ENCODE measurements at places on chromosomes 5 and 9. TPM values are rescaled to one million over a fixed set of nuclear protein-coding genes. Genes with fewer than 3 reads are reported as not detected.

The PCDHA2 gene
- total RNA-seq: not detected

The OR1Q1 gene
- total RNA-seq: 0.42 TPM

The GFI1B gene
- total RNA-seq: 0.21 TPM

DNA sequence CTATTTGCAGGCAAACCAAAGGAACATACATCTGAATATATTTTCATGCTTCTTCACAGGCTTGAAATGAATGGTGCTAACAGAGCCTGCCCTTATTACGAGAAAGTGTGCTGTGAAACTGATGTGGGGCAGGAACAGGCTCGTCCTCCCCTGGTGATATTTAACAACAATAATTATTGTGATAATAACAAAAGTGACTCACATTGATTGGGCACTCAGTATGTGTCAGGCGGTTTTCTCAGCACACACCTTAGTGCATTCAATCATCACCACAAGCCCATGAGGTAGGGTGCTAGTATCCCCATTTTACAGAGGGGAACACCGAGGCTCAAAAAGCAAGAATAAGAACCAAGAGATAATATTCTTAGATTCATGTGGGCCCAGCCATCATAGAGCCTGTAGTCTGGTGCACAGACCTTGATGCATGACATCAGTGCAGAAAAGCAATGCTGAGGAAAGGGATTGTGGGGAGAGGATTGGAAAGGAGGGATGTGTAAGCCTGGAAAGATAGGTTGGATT, 18.1 kb upstream of the BOD1 start:
- no peak for DNase-seq

DNA sequence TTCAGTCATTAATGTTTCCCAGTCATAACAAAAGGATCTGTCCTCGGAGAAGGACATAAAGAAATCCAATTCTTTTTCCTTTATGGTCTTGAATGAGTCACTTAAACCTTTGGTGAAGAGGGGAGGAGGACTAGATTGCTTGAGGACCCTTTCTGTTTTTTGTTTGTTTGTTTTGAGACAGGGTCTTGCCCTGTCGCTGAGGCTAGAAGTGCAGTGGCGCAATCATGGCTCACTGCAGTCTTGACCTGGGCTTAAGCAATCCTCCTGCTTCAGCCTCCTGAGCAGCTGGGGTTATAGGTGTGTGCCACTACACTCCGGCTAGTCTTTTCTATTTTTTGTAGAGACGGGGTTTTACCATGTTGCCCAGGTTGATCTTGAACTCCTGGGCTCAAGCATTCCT, 12.3 kb downstream of the TIGD6 start:
- DNase-seq: no peak

The TSSK1B gene
- not detected for total RNA-seq

The GLRX gene
- total RNA-seq: 55.6 TPM

DNA sequence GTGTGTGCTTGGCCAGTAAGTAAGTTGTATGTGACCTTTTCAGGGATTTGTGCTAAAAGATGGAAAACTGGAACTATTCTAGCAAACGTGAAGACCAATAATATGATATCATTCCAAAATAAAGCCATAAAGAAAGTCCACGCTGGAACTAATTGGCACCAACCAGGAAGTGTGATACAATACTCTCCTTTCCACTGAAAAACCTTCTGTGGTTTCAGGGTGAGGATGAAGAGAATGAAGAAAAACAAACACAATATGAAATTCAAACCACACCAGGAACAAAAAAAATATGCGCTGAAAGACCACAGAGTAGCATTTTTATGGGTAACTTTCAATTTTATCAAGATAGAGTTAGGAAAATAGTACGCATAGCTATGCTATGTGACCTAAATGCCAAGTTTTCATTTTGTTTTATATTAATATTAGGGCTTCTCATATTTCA, 105.8 kb downstream of the EFNA5 start:
- no peak for DNase-seq

DNA sequence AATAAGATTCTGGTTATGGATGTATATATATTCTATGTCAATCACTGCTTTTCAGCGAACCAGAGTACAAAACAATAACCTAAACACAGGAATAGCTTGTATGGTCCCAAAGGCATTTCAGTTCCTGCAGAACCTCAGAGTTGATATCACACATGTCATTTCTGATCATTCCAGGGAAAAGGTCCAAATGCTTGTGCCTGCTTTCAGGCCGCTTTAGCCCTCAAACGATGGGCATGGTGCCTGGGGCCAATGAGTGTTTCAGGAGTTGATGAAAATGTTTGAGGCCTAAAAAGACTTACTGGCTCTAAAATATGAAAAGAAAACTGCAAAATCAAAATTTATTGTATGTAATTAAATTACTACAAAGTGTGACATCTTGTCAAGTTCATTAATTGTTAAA, 22.8 kb downstream of the ANGPTL2 start:
- no peak for DNase-seq

GRCh38 chr5:41869724-41870626, at the start of gene OXCT1:
TSS of gene OXCT1 (minus strand) at chr5:41870425. CDS start at chr5:41870358, 67 bp downstream.
- peak; percentile 95 for DNase-seq

DNA sequence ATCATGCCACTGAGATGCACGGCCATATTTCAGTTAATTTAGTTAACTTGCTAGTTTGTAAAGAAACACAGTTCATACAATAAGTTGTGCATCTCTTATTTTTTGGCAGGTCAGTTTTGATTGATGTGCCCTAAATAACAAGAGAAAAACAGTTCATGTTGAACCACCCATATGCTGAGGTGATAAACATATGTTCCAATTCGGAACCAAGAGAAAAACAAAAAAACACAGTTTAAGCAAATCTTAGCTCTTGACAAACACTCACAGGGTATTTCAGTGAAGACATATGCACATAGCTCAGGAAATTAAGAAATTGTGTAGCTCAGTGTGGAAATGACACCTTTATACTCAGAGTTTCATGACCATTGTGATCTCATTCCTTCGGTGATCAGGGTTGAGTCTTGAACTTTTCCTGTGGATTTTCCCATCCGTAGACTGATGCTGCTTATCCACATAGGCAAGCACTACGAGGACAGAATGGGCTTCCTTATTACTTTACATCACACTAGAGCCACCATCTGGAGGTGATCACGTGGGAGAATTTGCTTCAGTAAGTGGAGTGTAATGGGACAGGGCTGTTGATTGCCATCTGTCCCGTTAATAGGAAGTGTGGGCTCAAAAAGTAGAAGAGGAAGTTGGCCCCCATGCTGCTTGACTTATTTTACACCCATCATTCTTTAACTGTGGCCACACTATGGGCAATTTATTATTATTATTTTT, 773.0 kb downstream of the MTRR start:
- no peak for DNase-seq

- DNase-seq: no peak
These were observed 166.5 kb upstream of the IL12B start for GRCh38 chr5:159496773-159497172.

The LRRC26 gene
- 0.42 TPM for total RNA-seq

DNA sequence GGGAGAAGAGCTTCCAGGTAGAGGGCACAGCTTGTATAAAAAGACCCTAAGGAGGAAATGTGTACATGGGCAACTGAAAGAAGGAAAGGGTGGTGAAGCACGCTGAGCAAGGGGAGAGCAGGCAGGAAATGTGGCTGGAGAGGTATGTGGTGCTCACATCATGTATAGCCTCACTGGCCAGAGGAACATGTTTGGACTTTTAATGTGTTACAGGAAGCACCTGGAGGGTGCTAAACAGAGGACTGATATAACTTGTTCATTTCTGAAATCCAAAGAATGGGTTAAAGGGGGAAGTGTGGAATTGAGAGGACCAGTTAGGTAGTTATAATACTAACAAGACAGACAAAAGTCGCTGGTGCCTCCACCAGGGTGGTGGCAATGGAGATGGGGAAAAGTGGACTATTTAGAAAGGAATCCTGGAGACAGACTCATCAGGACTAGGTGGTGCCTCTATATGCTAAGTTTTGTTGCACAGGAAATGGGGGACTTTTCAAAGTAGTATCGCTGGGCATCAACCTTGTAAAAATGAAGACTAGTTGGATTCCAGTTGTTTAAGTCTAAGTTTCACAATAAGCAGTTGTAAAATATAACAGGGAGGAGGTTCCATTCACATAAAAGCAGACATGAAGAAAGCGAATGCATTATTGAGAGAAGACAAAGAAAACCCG, 63.1 kb upstream of the CD180 start:
- no peak for DNase-seq

The IL31RA gene
- total RNA-seq: 1.5 TPM

GRCh38 chr5:153827397-153827796, 211.3 kb downstream of the FAM114A2 start:
- no peak for DNase-seq

DNA sequence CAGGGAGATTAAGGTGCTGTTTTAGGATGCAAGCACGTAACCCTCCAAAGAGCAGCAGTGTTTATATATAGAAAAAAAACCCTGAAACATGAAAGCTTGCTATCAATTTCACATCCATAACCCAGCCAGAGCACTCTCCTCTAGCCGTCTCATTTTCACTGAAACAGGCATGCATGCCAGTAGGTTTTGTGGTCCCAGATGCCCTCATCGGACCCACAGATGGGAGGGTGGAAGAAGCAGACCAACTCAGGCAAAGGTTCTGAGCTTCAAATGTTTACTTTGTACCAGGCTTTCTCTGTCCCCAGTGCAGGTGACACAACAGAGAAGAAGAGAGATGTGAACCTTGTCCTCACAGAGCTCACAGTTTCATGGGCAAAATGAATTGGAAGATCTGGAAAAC, 127.4 kb upstream of the ATP10B start:
- DNase-seq: no peak

GRCh38 chr5:143874312-143874711, 62.4 kb downstream of the HMHB1 start:
- DNase-seq: no peak

The PCDHA9 gene
- total RNA-seq: not detected

DNA sequence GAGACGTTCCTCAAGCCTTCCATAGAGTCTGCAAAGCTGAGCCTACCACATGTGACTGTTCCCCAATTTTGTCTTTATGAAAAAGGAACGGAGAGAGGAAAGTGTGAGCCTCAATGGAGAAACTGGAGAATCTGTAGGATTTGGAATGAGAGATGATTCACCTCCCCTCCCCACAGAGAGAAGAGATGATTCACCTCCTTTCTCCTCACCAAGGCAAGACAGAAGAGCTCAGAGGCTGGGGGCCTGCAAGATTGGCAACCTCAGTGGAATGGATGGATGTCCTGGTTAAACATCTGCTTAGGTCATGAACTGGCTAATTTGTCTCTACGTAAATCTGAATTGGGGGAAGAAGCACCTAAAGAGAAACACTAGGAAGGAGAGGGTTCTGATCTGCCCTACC, 17.0 kb upstream of the MOCS2 start:
- DNase-seq: no peak

DNA sequence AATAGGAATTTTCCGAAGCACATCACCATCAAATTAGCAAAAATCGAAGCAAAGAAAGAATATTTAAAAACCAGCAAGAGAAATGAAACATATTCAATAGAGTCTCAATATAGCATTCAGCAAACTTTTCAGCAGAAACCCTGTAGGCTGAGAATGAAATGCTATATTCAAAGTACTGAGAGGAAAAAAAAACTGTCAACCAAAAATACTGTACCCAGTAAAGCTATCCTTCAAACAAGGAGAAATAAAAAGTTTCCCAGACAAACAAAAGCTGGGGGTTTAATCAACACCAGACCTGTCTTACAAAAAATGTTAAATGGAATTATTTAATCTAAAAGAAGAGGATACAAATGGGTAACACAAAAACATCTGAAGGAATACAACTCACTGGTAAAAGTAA, 116.0 kb downstream of the TRPM3 start:
- no peak for DNase-seq

- DNase-seq: no peak
These were observed 85.1 kb downstream of the FGF1 start for GRCh38 chr5:142600611-142601358.

DNA sequence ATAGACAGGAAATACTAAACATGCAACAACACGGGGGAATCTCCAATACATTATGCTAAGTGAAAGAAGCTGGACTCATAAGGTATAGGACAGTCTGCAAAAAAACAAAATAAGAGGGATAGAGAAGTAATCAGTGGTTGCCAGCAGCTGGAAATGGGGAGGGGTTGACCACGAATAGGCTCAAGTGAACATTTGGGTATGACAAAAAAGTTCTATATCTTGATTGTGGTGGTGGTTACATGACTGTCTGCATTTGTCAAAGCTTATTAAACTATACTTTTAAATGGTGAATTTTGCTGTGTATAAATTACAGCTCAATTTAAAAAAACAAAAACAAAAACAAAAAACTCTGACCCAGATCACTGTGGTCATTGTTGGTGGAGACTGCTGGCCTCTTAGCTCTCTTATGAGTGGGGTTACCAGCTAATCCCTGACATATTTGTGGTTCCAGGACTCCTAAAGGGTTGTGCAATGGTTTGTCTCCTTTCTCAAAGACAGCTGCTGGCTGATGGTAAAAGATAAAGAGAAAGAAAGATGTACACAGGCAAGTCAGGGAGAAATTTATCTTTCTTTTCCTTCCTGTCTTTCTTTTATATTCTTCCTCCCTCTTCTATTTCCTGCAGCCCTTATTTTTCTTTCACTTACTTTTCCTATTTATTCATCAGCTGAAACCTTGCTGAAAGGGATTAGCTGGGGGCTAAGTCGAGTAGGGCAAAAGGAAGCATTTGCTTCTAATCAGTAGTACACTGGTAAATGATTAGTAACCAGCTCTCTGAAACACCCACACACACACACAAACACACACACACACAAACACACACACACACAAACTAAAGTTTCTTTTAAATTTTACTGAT, 42.6 kb upstream of the APC start:
- DNase-seq: no peak

The CTXN3 gene
- total RNA-seq: not detected

GRCh38 chr9:6567140-6567591, 78.4 kb downstream of the GLDC start:
- no peak for DNase-seq

GRCh38 chr5:149799119-149799623, 69.1 kb downstream of the PPARGC1B start:
- DNase-seq: no peak

DNA sequence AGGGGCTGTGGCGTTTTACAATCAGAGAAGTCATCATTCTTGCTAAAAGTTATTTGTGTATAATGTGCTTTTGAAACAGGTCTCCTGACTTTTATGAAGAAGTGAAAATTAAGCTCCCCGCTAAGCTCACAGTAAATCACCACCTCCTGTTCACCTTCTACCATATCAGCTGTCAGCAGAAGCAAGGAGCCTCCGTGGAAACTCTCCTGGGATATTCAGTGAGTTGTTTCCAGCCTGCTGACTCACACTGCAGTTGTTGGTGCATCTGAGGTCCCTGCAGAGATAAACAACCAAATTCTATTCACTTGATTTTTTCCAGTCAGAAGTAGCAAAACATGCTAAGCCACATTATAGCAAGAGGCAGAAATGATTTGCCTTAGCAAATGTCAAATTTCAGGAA, 156.7 kb downstream of the DOCK8 start:
- no peak for DNase-seq

- DNase-seq: no peak
These were observed 72.0 kb upstream of the SMC2 start for GRCh38 chr9:104022083-104022482.

DNA sequence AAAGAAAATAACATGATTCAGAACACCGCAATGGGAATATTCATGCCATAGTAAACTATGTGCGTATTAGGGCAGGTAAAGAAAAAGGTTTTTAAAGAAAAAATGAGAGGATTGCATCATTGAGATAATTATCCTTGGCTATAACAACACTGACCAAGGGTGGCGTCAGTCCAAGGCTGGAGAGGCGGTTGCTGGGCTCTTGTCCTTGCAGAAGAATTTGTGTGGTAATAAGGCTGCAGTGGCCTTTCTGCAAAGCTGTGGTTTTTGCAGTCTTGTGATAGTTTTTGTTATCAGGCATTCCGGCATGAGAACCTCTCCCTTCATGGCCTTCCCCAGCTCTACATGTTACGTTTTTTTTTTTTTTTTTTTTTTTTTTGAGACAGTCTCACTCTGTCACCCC, 14.0 kb downstream of the BOD1 start:
- no peak for DNase-seq

GRCh38 chr5:4676934-4677333, 463.2 kb upstream of the ADAMTS16 start:
- DNase-seq: no peak
